ENCODE measurements at places on chromosomes 4 and X.

DNA sequence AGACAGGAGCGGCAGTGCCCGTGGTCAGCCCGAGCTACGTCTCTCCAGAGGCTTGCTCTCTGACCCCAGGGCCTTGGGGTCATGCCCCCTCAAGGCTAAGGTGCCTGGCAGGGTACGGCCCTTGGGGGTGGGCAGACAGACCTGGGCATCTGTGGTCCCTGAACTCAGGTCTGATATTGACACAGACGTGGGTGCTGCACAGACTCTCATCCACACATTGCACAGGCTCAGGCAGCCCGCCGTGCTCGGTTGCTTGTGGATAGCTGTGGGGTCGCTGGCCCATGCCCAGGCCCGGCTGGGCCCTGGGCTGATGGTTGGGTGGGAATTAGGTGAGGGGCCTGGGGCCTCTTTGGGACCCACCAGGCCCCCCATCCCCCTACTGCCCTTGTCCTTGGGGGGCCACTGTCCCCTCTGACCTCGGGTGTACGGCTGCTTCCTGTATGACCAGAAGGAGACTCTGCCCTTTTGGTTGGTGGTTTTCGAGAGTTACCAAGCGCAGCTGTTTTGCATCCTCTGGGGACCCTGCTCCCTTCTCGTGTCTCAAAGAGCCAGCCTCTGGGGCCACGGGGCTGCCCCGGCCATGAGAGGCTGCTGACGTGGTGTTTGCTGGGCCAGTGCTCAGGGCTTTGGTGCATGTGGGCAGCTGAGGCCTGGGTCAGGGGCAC is 10.1 kb downstream of the FGFRL1 start:
- DNase-seq = no peak

- DNase-seq = peak; percentile 45
Measured at GRCh38 chr4:1512738-1513660, 106.8 kb upstream of the NKX1-1 start.

DNA sequence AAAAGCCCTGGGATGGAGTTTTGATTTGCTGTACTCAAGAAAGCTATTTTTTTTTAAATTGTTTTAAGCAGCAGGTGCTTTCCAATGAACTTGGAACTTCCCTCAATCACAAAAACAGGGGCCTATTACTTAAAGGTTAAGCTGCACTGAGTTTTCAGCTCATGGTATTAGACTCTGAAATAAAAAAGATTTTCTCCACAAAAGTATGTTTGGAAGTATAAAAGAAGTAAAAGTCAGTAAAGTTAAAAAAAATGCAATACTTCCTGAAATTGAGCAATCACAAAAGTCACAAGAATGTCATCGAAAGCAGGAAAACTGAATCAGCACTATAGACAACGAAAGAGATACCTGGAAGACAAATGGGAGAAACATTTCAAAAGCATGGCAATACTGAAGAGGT is 38.9 kb upstream of the PLAC8 start:
- no peak for DNase-seq

DNA sequence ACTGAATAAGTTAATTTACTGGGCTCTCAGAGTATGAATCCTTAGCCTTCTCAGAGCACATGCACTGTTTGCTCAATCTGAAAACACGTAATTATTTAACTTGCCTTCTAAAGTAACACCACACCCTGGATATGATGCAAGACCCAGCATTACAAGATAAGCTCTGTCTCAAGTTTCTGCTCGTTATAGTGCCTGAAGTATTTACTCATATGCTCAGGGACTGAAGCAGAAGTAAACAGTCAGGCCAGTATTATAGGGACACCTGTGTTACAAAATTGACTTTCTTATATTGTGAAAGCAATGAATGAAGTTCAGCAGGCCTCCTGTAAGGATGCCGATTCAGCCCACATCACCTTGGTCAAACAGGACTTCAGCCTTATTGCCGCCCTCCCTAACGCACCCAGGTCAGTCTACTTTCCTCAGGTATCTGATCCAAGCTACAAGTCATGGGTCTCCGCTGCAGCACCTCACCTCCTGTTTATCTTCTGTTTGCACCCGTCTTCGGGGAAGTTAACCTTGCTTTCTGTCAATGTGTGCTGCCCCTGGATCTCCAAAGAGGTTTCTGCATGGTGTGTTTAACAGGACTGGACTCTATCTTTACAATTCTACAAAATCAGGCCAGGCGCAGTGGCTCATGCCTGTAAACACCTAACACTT is 42.8 kb upstream of the KLF3 start:
- DNase-seq = no peak

- DNase-seq = no peak
Measured at GRCh38 chr4:42501624-42502401, 104.5 kb downstream of the SHISA3 start.

DNA sequence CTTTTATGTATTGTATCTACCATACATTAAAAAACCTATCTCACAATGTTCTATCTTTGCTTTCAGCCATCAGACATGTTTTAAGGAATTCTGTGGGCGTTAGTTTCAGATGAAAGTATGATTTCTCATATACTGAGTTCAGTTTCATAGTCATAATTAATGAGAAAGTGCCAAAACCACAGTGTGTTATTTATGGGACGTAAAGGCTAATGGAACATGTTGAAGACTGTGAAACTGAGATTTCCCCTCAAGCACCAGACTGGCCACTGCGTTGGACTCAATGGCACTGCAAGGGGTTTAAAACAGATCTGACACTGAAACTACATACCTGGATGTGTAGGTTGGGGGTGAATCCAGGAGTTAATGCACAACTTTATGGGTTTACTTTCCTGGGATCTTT is 32.0 kb downstream of the F8 start:
- no peak for DNase-seq

DNA sequence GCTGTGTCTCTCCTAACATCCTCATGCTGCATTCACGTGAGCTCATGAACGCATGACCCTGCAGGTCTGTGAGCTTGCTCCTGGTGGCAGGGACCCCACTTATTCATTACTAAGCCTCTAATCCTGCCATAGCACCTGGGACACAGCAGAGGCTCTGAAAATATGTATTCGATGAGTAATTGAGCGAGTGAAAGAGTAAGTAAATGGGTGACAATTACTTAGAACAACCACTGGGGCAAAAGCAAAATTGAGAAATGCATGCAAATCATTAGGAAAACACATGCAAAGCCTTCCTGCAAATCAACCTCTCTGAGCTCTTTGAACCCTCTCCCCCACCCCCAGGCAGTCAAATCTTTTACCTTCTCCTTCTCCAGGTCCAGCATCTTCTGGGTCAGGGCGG is 23.6 kb upstream of the C4orf50 start:
- no peak for DNase-seq

- DNase-seq = no peak
Measured at GRCh38 chr4:8200302-8200975, 1.3 kb downstream of the SH3TC1 start.

- DNase-seq = no peak
Measured at GRCh38 chr4:33709247-33709646, 2535.1 kb downstream of the ARAP2 start.

DNA sequence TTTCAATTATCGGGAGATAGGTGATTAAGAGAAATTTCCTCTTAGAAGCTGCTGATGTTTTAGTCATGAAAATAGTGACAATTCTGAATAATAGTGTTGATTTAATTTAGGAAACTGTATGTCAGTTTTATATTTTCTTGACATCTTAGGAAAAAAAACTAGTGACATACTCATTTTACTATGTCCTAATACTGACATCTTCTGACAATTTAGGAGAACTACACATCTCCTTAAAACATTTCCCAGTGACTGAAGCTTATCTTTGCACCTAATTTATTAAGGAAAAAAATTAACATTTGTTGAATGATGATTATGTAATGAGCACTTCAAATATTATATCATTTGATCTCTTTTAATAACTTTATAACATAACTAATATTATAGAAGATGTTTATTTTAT is 42.0 kb upstream of the RBMXL3 start:
- DNase-seq = no peak

DNA sequence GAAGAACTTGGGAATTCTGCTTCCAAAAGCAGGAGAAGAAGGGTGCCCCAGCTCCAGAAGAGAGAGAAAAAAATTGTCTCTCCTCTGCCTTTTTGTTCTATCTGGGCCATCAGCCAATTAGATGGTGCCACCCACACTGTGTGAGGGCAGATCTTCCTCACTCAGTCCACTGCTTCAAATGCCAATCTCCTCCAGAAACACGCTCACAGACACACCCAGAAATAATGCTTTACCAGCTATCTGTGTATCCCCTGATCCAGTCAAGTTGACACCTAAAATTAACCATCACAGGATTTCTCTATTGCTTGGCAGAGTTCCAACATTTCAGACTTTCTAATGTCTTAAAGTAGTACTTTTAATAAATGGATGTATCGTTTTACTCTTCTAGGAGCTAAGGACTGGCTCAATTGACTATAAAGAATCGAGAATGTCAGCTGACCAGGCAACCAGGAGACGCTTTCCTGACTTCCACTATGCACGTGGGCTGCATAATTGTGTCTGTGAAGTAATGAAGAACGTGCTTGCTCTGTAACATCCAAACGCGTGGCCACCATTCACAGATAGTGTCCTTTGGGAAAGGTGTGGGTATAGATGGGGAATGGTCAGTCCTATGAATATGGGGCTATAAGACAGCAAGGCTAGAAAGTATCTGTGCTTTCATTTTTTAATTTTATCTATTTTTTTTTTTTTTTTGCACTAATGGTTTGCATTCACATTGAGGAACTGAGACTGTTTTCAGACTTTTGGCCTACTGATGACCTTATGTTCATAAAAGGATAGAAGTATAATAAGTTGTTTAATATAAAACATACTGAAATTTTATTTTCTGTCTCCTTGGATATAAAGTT is 9.9 kb upstream of the SMIM20 start:
- DNase-seq = no peak

DNA sequence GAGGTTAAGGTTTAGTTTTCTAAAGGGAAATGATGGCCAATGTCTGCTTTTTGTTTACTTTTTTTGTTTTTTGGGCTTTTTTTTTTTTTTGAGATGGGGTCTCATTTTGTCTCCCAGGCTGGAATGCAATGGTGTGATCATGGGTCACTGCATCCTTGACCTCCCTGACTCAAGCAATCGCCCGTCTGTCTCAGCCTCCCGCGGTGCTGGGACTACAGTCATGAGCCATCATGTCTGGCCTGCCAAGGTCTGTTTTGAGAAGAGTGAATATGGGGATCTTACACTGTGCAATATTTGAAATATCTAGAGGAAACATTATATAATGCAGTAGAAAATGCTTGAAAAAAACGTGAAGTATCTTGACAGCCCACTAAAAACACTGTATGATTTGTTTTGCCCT is 162.5 kb downstream of the GASK1B start:
- DNase-seq = no peak

DNA sequence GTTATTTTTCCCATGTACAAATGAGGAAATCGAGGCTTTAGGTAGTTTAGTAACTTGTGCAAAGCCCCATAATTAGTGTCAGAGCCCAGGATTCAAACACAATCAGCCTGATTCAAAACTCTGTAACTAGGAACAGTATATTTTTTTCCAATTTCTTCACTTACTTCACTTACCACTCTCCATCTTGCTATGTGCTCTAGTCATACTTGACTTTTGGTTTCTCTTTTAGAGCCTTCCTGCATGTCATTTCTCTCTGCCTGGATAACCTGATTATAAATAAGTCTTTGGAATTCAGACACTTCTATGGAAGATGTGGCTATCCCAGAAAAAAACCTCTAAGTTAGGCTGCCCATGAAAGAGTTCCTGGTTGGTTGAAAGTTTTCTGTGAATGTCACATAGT is 22.2 kb downstream of the SATL1 start:
- no peak for DNase-seq

DNA sequence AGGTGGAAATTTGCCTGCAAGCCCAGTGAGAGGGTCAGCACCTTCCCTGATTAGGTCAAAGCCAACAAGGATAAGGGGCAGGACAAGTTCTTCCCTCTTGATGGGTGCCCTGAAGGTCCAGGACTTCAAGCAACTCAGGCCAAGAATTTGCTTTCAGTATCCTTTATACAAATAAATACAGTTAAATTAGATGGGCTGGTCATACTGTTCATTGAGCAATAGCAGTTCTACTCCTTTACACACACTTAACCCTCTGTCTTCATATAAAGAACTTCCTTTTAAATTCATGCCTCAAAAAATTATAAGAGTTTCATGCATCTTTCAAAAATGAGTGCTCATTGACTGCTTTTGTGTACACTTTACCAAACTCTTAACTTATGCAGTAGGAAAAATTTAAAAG is 392.0 kb downstream of the SPRY1 start:
- DNase-seq = no peak

DNA sequence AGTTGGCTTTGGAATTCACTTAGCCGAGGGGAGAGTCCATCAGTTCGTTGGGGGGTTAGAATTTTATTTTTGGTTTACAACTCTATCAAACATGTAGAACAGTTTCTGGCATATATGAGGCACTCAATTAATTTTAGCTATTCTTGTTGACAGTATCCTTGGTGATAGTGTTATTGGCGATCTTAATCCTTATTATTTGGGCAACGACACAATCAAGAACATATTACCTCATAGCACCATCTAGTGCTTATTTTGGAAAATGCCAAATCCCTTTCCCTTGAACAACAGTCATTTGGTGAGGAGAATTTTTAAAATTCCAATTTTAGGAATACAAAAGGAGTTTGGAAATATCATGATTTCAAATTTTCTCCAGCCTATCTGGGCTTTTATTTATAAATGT is 17.9 kb upstream of the PGRMC1 start:
- DNase-seq = no peak

- DNase-seq = no peak
Measured at GRCh38 chr4:189136462-189136861, 804.2 kb upstream of the FRG1 start.

All from stimulated activated CD4-positive, alpha-beta T cell treated with anti-CD3 and anti-CD28 coated beads, Interleukin-15, amount 100 ng/mL, for 1 hour (primary cell).